ENCODE measurements at places on chromosomes 3 and 15.

- DNase-seq: peak; percentile 49
Observed at GRCh38 chr3:105868431-105868741, 426 bp downstream of the CBLB start.

DNA sequence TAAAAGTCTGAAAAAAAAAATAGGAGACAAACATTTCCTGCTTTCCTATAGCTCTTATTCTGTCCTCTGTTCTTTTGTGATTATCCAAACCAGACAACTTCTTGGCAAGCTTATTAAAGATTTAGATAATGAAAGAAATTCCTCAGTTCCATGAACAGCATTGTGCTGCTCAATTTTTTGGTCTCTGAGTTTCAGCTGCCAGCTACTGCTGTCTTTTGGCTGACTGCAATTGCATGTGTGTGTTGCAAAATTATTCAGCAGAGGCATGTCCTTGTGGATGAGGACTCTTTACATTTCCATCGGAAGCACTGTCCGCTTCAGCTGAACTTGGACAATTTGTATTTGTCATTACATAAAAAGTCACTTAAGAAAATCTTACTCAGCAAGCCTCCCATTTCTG is 397.3 kb upstream of the RASGRP1 start:
- DNase-seq: no peak

DNA sequence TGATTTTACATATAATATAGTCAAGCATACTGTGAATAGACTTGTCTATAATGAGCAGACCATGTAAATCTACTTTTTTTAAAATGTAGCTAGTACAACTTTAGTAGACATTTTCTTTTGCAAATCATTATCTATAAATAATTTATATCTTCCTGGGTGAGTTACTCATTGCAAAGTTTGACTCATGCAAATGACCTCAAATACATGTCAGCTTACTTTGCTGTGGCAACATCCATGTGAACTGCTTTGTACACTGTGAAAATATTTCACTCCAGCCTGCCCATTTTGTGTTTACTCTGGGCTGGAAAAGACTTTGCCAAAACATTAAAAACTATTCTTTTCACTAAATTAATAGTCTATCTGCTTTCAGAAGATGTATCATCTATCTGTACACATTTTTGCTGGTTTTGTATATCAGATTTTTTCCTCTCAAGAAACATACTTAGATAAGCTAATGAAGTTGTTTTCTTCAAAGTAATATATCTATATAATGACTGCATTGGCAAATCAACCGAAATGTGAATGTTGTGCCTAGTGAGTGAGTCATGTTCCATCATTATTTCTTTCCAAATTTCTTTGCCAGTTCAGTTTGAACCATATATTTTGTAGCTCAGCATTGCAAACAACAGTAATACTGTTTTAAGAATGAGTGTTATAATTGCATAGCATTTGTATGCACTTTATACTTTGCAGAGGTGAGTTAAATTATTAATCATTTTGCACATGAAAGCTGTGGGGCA is 26.5 kb downstream of the IGSF10 start:
- peak; percentile 42 for DNase-seq

- DNase-seq: no peak
Observed at GRCh38 chr15:77037388-77038209, 33.3 kb downstream of the TSPAN3 start.

DNA sequence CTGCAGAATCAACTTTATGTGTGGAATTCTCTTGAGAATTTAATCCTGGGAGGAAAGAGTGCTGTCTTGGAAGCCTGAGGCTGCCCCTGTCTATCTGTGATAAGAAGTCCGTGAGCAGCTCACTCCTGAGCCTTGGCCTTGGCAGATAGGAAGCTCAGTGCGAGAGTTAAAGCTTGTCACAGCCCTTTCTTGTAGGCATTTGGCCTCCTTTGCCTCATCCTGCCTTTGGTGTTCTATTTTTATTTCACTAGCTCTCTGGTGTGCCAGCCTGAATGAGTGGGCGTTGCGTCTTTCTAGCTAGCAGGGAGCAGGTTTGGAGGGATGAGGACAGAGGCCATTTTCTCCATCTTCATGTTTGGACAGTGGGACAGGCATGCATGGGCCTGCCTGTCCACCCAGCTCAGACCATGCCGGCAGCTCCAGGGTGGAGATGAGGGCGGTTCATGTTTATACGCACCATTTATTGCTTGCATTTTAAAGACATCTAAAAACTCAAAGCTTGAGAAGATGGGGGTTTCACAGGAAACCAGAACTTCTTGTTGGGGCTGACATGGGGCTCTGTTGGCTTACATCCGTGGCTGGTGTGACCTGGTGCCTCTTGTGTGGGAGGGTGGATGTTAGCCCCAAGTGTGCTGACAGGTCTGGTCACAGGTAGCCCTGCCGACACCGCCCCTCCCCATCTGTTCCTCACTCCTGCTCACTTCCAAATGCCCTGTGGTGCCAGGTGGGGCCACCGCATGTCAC is 29.8 kb downstream of the IRAK2 start:
- no peak for DNase-seq

DNA sequence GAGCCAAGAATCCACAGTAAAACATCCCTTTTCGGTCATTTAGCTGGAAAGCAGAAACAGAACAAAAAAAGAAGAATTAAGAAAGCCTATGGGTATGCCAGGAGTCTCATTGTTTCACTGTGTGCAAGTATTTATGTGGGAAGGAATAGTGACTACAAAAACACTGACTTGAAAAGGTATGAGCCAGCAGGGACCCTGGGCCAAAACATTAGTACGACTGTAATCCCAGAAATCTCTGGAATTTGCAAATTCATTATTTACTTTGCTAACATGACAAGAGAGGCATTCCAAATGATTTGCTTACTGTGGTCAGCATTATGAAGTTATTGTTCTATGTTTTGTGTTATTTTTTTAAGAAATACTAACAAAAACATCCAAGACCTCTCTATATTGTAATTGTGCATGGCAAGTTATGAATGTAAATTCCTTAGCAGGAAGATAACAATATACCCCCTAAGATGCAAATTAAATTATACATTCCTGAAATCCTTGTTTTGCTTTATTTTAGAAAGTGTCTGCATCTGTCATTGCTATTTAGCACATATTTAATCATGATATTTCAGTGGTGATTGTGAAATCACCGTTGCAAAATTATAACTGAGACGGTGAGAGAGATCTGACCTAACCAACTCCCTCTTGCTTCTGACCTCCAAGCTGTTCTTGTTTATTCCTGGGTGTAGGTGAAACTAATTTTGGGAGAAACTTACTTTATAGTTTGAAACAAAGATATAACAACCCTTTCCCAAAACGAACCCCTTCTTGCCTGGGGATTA is 299.2 kb downstream of the ZPLD1 start:
- DNase-seq: no peak

- no peak for DNase-seq
Observed at GRCh38 chr15:60695713-60696522, 217.0 kb upstream of the ICE2 start.

DNA sequence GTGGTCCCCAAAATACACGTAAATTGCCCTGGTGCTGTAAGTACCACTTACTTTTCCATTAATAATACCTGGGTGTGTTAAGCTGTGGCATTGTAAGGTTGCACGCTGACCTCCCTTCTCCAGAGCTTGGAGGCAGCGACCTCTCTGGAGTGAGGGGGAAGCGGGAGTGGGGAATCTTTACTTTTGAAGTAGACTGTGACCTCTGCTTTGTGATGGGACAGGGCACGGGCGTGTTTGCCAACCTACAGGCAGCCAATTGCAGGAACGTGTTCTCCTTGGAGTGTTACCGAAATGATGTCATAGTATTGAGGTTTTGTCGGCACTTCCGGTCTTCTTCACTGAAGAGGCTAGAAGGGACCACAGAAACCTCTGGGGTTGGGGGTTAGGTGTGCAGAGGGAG is 227.3 kb upstream of the C2CD4B start:
- peak; percentile 6 for DNase-seq

- no peak for DNase-seq
Observed at GRCh38 chr15:79519628-79520027, 87.5 kb downstream of the MINAR1 start.

- no peak for DNase-seq
Observed at GRCh38 chr3:116288485-116288884, 156.8 kb downstream of the LSAMP start.

Measured in inflammatory macrophage treated with lipopolysaccharide for 4 hours (primary cell).